ENCODE measurements at places on chromosomes 7 and 10.
A peak's percentile ranks its signal among the peaks of the same experiment; 100 is the strongest.

DNA sequence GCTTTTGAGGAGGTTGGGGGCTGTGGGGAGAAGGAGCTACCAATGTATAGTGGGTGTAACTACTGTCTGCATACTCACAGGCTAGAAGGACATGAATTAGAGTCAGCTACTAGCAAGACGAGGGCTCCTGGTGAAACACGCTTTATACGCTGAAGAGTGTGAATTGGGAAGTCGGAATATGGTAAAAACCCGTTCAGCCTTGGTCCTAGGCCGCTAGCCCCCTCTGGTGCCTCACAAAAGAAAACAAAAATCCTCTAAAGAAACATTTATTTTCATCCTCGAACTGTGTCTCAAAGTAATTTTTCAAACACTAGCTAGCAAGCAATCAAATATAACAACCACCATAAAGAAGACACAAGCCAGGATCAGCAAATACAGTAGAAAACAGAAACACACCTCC, 338.1 kb upstream of the SEMA3C start:
- DNase-seq = no peak

GRCh38 chr10:93464776-93465388, 17.3 kb downstream of the MYOF start:
- DNase-seq = no peak

DNA sequence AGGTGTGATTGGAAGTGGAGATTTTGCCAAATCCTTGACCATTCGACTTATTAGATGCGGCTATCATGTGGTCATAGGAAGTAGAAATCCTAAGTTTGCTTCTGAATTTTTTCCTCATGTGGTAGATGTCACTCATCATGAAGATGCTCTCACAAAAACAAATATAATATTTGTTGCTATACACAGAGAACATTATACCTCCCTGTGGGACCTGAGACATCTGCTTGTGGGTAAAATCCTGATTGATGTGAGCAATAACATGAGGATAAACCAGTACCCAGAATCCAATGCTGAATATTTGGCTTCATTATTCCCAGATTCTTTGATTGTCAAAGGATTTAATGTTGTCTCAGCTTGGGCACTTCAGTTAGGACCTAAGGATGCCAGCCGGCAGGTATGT, 13.6 kb downstream of the STEAP2 start:
- DNase-seq = no peak

DNA sequence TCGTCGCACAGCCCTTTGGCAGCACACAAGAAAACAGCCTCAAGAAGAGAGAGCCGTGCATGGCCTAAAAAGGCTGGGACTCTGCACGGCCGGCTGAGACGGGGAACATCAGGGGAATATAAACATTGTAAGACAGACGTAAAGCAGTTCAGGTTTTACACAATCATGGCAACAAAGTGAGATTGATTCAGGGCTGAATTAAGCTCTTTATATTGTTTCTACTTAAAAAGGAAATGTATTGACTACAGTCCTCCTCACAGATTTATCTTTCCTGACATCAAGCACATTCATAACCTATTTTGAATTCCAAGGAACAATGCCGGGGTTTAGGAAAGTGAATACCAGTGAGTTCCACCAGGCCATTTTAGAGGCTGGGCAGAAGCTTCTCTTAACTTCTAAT, 25.2 kb downstream of the SORBS1 start:
- DNase-seq = no peak

- no peak for DNase-seq
Observed at GRCh38 chr7:43791-44540, 148.4 kb upstream of the FAM20C start.

DNA sequence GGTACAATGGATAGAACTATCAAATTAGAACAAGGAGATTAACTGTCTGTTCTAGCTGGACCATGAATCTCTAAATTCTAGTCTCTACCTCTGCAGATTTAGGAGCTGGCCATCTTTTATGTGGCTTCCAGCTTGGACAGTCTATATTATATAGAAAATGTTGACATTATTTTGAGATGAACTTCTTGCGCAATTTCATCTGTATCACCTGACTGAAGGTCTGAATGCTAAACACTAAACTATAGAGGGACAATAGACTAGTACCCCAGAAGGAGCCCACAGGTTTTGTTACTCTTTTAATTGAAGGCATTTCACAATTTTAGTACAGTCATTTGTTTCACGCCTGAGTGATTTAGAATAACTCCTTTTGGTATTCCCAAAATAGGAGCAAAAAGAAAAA, 222.4 kb upstream of the ANKRD30A start:
- DNase-seq = no peak

DNA sequence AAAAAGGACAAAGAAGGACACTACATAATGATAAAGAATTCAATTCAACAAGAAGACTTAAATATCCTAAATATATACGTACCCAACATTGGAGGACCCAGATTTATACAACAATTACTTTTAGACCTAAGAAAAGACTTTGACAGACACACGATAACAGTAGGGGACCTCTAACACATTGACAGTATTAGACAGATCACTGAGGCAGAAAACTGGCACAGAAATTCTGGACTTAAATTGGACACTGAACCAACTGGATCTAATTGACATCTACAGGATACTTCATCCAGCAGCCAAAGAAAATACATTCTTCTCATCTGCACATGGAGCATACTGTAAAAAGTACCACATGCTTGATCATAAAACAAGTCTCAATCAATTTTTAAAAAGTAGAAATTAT, 103.8 kb downstream of the DGKI start:
- no peak for DNase-seq

DNA sequence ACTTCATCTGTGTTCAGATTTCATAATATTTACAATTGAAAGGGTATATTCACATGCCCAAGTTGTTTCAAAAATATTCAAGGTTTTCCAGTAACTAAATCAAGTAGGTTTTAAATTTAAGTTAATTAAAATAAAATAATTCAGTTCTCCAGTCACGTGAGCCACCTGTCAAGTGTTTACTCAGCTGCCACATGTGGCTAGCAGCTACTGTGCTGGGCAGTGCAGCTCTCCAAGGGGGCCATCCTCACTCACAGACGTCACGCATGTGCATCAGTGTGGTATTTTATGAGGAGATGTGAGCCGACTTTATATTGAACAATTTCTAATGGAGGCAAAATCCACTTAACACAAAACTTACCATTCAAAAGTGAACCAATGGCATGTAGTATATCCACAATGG, 69.7 kb upstream of the CAMK2B start:
- DNase-seq = no peak

DNA sequence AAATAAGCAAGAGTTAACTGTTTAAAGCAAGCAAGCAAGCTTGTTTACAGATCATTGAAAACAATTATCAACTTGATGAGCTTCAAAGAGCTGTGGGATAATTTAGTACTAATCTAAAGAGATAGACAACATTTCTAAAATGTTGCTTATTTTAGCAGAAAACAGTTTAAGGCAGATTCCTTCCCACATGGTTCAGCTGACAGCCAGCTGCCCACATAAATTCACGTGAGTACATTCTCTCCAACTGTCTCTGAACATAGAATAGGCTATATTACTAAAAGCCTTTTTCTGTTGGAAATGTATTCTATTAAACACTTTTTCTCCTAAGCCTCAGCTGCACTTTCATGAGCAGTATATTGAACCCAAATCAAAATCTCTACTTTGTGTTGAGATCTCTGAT, 174.1 kb downstream of the LRRN3 start:
- no peak for DNase-seq

GRCh38 chr7:125149151-125149550, 219.5 kb upstream of the POT1 start:
- no peak for DNase-seq

GRCh38 chr10:93081318-93081717, 7.6 kb downstream of the CYP26A1 start:
- no peak for DNase-seq

- DNase-seq = no peak
Observed at GRCh38 chr10:120282421-120282820, 174.6 kb upstream of the PLPP4 start.

- DNase-seq = no peak
Observed at GRCh38 chr10:47254611-47255010, 45.4 kb upstream of the GDF10 start.

GRCh38 chr7:54814401-54814800, 55.4 kb upstream of the SEC61G start:
- no peak for DNase-seq

DNA sequence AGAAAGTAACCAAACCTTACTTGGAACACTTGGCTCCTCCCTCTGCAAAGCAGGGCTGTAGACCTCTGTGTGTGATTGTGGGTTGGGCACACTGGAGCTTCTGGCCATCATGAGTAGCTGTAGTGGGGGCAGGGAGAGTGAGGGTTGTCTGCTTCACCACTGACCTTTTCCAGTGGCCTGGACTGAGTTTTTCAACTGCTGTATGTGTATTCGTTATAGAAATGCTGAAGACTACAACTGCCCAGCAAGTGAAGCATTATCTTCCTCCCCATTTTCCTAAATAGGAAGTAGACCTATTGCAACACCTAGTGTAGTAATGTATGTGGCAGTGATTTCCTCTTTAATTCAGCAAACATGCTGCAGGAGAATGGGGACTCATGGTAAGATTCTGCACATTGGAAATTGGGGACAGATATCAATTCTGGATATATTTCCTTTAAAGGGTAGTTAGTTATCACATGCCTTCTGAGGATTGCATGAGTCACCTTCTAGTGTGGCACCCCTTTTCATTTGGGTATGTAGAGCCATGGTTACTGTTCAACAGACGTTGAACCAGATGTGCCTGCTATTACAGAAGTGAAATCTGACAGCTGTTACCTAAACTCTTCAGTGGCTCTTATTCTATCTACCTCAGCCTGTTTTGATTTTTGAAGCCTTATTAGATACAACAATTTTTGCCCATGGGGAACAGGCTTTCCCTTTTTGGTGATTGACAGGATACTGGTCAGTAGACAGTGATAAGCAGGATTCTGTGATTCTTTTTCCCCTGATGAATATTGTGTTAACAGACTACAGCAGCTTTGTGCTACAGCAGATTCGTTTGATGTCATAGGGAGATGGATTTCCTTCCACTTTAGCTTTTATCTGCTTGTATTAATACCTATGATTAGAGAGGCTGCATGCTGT, 130.9 kb downstream of the SND1 start:
- no peak for DNase-seq

GRCh38 chr7:15567652-15568051, 5.8 kb upstream of the AGMO start:
- no peak for DNase-seq

- peak; percentile 19 for DNase-seq
Observed at GRCh38 chr7:112414855-112415490, 35.3 kb upstream of the IFRD1 start.

GRCh38 chr10:118842843-118843624, 88.3 kb upstream of the CACUL1 start:
- no peak for DNase-seq

GRCh38 chr7:139183251-139183650, 47.8 kb upstream of the UBN2 start:
- DNase-seq = no peak

DNA sequence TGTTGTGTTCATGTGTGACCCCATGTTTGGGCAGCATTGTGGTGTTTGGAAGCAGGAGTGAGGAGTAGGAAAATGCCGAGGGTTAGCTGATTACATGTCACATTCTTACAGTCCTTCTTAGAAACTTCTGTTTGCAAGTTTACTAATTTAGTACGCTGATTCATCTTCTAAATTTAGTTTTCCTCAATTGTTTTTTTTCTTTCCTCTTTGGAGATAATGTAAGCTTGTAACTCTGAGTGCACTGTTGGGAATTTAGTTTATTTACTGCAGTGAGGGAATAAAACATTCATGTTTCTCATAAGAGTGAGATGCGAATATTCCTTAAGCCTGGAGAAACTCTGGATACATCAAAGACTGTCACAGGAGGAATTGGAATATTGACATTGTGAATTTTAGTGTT, 135.0 kb downstream of the NT5C2 start:
- DNase-seq = no peak

- DNase-seq = no peak
Observed at GRCh38 chr10:3090914-3091787, 23.8 kb downstream of the PFKP start.

DNA sequence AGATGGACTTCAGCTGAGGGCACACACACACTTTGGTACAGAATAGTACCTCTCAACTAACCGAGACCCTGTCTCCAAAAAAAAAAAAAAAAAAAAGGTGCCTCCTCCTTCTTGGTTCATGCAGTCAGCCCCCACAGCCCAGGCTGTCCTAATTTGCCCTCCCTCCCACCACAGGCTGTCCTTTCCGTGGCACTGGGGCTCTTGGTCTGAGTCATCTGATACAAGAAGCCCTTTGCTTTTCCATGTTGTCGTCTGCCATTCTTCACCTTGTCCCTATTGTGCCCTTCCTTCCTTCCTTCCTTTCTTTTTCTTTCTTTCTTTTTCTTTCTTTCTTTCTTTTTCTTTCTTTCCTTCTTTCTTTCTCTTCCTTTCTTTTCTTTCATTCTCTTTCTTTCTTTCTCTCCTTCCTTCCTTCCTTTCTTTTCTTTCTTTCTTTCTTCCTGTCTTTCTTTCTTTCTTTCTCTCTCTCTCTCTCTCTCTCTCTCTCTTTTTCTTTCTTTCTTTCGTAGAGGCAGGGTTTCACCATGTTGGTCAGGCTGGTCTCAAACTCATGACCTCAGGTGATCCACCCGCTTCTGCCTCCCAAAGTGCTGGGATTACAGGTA, 96.0 kb upstream of the IKZF1 start:
- DNase-seq = no peak

DNA sequence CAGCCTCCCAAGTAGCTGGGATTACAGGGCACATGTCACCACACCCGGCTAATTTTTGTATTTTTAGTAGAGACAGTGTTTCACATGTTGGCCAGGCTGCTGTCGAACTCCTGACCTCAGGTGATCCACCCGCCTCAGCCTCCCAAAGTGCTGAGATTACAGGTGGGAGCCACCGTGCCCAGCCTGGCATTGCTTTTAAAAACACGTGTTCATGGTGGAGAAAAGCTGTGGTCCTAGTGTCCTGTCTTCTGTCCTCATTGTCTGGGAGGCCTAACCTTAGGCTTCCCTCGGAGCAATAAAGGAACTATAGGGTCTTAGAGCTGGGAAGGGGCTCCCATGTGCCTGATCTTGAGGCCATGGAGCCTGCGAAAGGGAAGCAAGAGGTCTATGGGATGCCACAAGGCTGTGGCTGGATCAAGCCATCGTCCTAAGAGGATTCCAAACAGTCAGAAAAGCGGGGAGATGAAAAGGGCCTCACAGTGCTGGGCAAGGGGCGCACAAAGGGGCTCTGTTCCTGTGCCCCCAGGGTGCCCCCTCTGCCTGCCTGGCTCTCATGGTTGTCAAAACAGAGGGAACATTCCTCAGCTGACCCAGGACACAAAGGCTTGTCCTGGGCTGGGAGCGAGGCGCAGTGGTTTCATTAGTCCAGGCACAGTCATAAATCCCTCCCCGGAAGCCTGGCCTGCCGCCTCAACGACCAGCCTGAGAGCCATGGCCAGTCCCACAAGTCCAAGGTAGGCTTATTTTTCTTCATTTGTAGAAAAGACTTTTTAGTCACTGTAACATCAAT, 106.6 kb upstream of the TNS3 start:
- DNase-seq = no peak

GRCh38 chr7:73557397-73558257, at the start of gene BCL7B:
Gene BCL7B, minus strand, starts transcription at chr7:73557690. Its CDS starts 112 bp downstream, at chr7:73557578.
- peak; percentile 78 for DNase-seq

GRCh38 chr10:58775960-58776567, 263.4 kb downstream of the BICC1 start:
- no peak for DNase-seq

All from DND-41 (cell line).